AG04449 (cell line): ENCODE measurements at places on chromosomes 3 and 15.

DNA sequence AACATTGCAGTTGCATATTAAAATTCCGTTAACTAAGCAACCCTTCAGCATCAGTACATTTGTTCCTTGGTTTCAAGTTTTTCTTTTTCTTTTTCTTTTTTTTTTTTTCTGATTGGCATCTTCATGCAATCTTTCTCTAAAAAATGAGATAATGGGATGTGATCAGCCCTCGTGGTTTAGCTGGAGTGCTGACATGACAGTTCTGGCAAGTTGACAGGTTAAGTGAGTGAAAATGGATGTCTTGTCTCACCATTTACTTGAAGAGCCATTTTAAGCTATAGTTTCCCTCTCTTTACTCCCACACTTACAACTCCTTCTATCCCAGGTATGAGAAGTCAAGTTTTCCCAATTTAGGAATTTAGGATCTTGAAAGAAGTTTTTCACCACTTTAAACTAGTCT, 495.2 kb downstream of the ROBO2 start:
- no peak for DNase-seq

- DNase-seq, result no peak
Measured at GRCh38 chr15:32701863-32702262, 15.9 kb upstream of the GREM1 start.

- no peak for DNase-seq
Measured at GRCh38 chr3:45104715-45105711, 41.2 kb downstream of the CDCP1 start.

DNA sequence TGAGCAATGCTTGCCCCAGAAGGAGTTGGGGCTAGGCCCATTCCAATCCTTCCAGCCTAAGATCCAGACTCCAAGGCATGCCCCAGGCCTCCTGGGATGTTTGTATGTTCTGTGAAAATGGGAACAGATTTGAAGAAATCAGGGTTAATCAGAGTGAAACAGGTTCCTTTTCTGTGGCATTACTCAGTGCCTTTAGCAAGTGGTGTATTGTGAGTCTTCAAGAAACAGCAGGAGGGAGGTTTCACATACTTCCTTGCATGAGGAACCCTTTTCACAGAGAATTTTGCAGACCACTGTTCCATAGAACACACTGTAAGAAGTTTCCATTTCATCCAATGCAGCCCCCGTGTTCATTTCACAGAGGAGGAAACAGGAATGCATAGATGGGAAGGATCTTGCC, 8.4 kb upstream of the CDC25A start:
- DNase-seq, result no peak

- DNase-seq, result no peak
Measured at GRCh38 chr3:51975852-51976549, 1.1 kb downstream of the ABHD14A start.

DNA sequence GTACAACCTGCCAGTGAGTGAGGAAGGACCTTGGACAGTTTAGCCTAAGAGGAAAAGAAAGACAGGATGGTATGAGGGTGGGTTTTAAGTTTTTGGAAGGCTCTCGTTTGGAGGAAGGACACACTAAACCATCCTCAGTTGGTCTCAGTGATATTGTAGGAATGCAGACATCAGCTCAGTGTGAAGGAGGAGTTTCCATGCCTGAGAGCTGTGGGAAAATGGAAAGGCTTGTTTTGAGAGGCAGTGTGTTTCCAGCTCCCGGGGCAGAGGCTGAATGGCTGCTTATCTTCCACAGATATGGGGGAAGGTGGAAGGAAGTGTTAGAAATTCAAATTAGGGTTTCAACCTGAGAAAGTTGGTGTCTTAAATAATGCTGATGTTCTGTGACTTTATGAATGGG, 89.6 kb upstream of the MYZAP start:
- DNase-seq, result no peak
